ENCODE measurements at places on chromosomes 7 and 10. TPM values are rescaled to one million over a fixed set of nuclear protein-coding genes. Genes with fewer than 3 reads are reported as not detected.
A peak's percentile ranks its signal among the peaks of the same experiment; 100 is the strongest.

GRCh38 chr7:131522325-131522930, 34.0 kb downstream of the PODXL start:
- ATAC-seq: no peak

Gene ITPRID1
- total RNA-seq: 0.28 TPM

Gene PDK4
- total RNA-seq: 1.5 TPM

- ATAC-seq: no peak
Observed at GRCh38 chr10:50946991-50947781, 61.8 kb upstream of the A1CF start.

DNA sequence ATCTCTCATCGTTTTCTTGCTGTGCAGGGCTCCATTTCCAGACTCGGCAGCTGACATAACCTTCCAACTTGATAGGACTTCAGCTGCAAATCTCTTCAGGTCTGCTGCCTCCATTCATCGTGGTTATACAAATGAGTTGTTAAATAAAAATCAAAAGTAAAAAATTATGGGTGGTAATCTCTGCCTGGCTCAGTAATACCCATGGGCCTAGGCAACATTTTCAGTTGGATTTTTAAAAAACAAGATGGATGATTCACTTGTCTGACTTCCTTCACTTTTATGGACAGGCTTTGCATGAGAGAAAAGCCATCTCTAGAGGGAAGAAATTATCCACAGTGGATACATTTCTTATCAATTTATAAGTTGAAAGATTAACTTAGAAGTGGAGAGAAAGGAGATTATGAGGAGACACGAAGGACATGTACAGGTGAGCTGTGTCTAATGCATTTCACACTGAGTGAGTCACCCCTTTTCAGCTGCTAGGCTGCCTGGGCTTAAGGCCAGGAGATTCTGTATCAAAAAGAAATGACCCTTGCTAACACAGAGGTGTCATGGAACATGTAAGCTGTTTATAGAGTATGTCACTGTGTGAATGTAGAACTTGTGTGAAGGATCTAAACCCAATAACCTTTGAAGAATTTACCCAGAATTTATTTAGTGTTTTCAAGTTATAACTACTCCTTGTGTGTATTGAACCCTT, 495.1 kb downstream of the AUTS2 start:
- ATAC-seq: peak; percentile 73

- peak; percentile 56 for ATAC-seq
Observed at GRCh38 chr10:71029411-71029892, 141.1 kb upstream of the PCBD1 start.

GRCh38 chr7:116500078-116500853, 728 bp downstream of the CAV2 start:
- peak; percentile 90 for ATAC-seq

Gene TMEM120A
- total RNA-seq: 33.9 TPM

Gene MGMT
- 16.5 TPM for total RNA-seq

Gene ASB4
- total RNA-seq: not detected

- no peak for ATAC-seq
Observed at GRCh38 chr7:98464558-98464940, 63.7 kb upstream of the BAIAP2L1 start.

DNA sequence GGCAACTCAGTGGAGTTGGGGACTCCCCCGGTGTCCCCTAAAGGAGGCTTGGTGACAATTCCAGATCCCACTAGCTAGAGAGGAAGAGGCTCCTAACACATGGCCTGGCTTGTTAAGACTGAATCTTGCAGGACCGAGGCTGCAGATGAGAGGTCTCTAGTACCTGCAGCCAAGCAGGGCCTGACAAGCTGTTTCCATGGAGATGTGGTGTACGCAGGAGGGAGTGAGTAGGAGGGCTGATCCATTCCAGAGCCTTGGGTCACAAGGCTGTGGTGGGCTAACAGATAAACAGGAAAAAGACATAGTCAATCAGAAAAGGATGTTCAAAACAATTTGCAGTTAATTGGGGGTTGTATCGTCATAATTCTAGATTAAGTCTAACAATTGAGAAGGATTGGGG, 77.3 kb upstream of the MKLN1 start:
- no peak for ATAC-seq

- peak; percentile 27 for ATAC-seq
Observed at GRCh38 chr10:114550756-114551635, 107.1 kb downstream of the ABLIM1 start.

DNA sequence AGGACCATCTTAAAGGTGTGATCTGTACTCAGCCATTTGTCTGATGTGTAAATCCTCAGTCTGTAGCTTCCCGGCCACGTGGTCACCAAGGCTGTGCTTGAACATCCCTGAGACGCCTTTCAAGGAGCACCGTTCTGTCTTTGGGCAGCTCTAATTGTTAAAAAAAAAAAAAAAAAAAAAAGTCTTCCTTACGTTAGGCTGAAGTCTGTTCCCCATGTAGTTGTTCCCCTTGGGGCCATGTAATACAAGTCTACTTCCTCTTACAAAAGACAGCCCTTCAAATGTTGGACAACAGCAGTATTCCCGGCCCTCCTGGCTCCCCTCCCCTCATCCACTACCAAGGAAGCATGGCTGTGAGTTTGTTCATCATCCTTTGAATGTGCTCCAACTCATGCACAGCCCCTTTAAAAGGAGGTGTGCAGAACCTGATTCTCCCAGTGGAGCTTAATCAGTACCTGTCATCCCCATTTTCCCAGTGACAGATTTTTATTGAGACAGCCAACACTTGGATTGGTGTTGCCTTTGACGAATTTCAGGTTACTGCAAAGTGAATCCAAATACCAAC, 392.2 kb upstream of the GALNT17 start:
- no peak for ATAC-seq

Gene ELMO1
- 4.0 TPM for total RNA-seq

DNA sequence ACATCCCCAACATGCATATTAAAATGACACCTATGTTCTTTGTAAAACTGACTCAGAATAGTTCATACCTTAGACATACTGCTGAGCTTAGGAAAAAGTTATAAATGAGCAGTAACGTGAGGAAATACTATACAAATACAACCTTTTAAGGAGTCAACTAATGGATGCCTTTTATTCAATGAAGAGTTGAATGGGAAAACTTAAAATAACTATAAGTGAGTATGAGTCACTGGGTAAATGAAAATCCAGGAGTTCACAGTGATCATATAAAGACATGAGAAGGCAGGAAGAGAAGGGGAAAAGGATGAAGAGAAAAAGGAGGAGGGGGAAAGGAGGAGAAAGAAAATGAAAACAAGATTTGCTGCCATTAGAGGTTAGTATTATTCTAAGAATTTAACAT, 157.8 kb upstream of the PCDH15 start:
- no peak for ATAC-seq

GRCh38 chr10:33330543-33331378, 3.7 kb downstream of the NRP1 start:
- ATAC-seq: peak; percentile 65

DNA sequence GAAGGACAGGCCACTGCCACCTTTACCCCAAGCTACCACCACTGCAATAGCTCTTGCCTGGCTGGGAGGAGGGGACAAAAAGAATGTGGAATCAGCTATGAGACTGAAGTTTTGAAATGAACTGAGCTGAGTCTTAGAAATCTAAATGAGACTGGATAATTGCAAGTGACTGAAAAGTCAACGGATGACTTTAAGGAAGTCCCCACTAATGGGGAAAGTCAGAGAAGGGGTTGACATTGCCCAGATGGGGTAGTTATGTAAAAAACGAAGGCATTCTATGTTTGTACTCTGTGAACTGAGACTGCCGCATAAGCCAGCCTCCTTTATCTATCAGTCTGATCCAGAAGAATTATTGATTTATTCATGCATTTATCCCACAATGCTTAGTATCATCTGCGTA, 67.2 kb downstream of the RBM20 start:
- ATAC-seq: no peak

GRCh38 chr7:114799628-114800028, 122.3 kb upstream of the MDFIC start:
- no peak for ATAC-seq

GRCh38 chr10:93245779-93246178, 172.1 kb downstream of the CYP26A1 start:
- no peak for ATAC-seq

Gene VGF
- not detected for total RNA-seq

DNA sequence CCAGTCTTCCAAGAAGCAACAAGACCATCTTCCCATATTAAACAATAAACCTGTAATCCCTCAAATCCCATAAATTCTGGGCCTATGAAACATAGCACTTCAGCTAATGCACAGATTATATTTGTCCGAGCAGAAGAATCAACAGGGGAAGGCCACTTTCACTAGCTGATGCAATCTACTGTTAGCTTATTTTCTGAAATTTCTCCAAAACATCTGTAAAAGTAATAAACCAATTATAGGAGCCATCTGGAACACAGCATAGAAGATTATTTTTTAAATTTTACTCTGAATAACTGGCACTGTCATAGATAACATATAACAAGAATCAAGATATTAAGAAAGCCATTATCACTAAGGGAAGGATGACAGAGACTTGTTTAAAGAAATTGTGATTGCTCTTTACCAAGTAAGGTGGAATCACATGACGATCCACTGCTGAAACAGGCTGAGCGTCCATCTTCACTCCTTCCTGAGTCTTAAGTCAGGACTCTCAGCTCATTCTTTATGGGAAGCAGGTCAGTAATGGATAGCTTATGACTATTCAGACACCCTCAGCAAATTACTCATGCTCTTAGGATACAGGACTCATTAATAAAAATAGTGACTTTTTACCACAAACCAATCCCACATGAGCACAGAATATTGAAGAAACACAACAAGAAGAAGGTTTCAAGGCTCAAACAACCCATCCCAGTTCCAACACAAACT, 719.5 kb downstream of the XPNPEP1 start:
- no peak for ATAC-seq

- ATAC-seq: no peak
Observed at GRCh38 chr10:23742368-23742767, 303.5 kb downstream of the OTUD1 start.

GRCh38 chr10:42836771-42837468, 54.3 kb downstream of the BMS1 start:
- no peak for ATAC-seq

GRCh38 chr7:130294314-130294713, 1.4 kb downstream of the CPA4 start:
- peak; percentile 80 for ATAC-seq

- ATAC-seq: no peak
Observed at GRCh38 chr10:74179111-74179710, 28.2 kb downstream of the ADK start.

DNA sequence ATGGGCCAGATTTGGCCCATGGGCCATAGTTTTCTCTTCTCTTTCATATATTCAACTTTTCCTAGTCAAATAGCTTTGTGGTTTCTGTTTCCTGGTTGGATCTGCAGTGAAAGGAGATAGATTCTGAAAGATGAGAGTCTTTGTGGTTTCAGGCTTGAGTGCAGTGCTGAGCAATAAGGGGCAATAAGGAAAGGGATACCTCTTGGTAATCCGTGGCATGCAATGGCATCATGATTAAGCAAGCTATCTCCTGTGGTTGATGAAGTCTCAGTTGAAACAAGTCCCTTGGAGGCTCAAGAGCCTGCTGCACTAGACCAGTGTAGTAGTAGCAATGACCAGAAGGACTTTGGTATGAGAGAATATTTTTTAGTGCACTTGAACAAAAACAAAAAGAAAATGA, 187.7 kb upstream of the CNTNAP2 start:
- ATAC-seq: no peak

Gene GRID1
- total RNA-seq: 0.68 TPM

Gene TWIST1
- total RNA-seq: 0.64 TPM

GRCh38 chr7:70736715-70737460, 395.1 kb upstream of the GALNT17 start:
- ATAC-seq: peak; percentile 18

Gene SEC24C
- 53.1 TPM for total RNA-seq

Gene C7orf57
- total RNA-seq: 1.00 TPM

DNA sequence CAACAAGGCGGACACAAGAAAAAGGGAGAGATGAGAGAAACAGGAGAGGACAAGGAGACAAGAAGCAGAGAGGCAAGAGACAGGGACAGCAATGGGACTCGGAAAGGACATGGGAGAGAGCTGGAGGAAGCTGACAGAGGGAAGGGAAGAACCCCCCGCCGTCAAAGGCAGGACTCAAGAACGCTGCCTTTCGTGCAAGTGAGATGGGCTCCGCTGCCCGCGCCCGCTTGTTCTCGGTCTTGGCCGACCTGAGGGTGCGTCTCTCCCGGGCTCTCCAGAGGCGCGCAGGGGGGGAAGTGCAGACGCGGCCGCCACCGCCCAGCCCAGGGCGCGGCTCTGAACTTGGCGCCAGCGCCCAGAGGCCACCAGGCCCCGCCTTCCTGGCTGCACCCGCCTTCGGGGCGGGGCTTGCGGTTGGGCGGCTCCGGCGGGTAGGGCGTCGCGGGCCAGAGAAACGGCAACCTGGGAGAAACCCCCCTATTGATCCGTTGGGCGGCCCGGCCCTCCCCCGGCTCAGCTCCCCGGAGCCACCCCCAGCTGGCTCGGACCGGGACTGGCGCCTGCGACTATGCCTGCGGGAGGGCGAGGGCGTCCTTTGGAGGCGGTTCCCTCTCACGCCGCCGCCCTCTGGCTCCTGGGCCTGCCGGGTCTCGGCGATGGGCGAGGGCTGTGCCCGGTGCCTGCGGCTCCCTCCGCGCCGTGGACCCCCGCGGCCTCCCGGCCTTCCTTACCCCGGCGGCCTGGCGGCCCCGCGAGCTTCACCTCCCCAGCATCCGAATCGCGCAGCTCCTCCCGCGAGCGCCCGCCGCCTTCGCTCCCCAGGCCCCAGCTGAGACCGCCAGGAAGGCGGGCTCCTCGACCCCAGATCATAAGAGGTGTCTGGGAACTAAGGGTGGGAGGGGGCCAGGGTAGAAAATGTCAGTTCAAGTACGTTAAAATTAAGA, 2.2 kb upstream of the ANTXRL start:
- peak; percentile 92 for ATAC-seq

Gene TFEC
- 0.56 TPM for total RNA-seq

DNA sequence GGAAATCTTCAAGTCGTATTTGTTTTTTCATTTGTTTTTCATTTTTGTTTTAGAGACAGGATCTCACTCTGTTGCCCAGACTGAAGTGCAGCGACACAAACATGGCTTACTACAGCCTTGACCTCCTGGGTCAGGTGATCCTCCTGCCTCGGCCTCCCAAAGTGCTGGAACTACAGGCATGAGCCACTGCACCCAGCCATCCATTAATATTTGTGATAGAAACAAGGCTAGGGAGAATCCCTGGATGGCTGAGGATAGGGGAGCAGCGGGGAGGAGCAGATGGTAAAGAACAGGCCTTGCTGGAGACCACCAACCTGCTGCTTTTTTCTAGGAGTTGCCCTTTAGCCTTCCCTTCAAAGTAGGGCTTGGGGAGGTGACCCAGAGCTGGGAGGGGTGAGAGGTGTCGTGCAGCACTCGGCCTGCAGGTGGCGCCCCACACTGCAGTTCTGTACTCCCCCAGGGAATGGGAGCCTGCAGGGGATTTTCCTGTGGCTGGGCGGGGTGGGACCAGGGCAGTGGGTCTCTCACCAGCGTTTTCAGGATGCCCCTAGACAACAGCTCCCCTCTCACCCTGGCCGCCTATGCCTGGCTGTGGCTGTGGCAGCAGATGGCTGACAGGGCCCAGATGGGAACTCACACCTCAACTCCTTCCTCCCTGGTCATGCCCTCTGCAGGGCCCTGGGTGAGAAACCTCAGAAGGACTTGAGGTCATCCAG, 12.6 kb upstream of the CDH23 start:
- peak; percentile 80 for ATAC-seq
